GM23248 (cell line): ENCODE measurements at places on chromosomes 4 and X. TPM values are rescaled to one million over a fixed set of nuclear protein-coding genes. Genes with fewer than 3 reads are reported as not detected.
A peak's percentile ranks its signal among the peaks of the same experiment; 100 is the strongest.

- DNase-seq, result no peak
Observed at GRCh38 chr4:3420606-3420955, 21.2 kb upstream of the HGFAC start.

The SATL1 gene
- total RNA-seq, result not detected in 2 replicates

DNA sequence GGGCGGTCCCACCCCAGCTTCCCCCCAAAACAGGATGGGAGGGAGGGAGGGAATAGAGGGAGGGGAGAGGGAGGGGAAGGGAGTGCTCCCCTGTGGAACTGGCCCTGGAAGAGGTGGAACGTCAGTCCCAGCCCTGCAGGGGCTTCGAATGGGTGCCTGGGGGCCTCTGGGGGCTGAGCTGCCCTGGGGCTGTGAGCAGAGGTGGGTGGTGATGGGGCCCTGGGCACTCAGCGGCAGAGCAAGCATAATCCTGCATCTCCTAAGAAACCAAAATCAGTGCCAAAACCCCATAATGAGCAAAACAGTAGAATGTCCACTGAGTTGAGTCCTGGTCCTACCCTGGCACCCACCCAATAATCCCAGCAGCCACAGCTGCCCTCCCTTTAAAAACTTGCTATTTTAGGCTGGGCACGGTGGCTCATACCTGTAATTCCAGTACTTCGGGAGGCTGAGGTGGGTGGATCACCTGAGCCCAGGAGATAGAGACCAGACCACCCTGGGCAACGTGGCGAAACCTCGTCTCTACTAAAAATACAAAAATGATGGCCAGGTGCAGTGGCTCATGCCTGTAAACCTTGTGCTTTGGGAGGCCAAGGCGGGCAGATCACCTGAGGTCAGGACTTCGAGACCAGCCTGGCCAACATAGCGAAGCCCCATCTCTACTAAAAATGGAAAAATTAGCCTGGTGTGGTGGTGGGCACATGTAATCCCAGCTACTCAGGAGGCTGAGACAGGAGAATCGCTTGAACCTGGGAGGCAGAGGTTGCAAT is 11.1 kb downstream of the DOK7 start:
- DNase-seq, result no peak

- no peak for DNase-seq
Observed at GRCh38 chr4:155599085-155599484, 67.6 kb upstream of the GUCY1A1 start.

GRCh38 chr4:118865091-118865708 is 23.5 kb upstream of the SYNPO2 start:
- peak; percentile 71 for DNase-seq

DNA sequence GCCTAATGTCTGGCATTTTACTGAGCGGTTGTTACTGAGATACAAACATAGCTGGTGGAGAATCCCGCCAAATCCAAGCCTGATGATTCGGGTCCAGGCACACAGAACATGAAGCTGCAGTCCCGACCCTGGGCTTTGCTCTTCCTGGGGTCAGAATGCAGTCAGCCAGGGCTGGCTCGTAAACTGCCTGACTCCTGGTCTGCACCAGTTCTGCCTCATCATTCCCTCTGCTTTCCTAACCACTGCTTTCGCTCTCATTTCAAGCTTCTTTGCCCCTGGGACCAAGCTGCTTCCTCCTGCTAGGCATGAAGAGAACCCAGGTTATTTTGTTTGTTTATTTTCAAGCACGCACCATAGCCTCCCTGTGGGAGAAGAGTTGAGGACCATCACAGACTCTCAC is 39.3 kb downstream of the GATB start:
- peak; percentile 34 for DNase-seq

DNA sequence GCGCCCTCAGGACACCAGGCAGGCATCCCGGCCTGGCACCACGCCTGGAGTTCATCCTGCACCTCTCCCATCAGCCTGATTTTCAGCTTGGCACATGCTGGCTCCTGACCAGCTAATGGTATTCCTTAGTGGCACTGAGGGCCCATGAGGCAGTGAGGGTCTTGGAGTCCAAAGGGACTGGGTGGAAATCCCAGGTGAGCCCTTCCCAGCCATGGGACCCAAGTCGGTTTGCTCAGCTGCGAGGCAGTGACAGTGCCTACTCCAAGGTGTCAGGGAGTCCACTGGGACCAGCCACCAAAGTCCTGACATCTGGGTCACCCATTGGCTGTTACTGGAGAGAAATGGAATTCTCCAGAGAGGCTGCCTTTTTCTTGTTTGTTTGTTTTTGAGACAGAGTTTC is 4.9 kb downstream of the SSR4 start:
- DNase-seq, result no peak

- DNase-seq, result no peak
Observed at GRCh38 chr4:177938226-177938625, 496.0 kb upstream of the AGA start.

DNA sequence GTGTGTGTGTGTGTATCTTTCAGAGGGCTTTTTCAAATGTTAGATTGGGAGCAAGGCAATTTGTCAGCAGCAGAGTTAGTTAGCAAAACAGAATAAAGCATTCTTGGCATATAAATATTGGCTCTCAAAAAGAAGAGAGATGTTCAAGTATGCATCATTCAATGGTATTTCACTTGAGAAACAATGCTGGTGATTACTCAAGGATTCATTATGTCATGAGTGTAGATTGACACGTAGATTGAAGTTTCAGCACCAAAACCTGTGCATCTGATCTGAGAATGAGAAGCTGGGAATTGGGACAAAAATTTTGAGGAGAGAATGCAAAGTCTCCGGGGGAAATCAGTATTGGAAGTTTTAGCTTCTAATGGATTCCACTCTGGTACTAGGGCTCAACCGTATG is 241.4 kb downstream of the FRMPD4 start:
- no peak for DNase-seq

The GPC3 gene
- total RNA-seq, result not detected in 2 replicates

- DNase-seq, result no peak
Observed at GRCh38 chrX:12824944-12825343, 33.7 kb downstream of the PRPS2 start.

DNA sequence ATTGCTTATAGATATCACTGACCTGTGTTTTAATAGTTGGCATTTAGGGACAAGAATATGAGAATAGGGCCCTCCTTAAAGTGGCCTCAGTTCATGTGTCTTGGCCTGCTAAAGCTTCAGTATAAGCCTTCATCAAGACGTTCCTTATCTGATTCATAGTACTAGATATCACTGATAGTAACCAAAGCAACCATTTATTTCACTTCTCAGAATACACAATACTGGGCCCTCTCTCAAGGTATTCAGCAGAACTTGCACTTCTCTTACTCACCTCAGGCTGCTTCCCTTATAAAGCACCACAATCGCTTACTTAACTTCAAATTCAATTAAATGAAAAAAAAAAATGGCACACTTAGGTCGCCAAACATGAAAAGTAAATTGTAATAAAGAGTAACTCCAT is 259.4 kb upstream of the PCDH7 start:
- no peak for DNase-seq

DNA sequence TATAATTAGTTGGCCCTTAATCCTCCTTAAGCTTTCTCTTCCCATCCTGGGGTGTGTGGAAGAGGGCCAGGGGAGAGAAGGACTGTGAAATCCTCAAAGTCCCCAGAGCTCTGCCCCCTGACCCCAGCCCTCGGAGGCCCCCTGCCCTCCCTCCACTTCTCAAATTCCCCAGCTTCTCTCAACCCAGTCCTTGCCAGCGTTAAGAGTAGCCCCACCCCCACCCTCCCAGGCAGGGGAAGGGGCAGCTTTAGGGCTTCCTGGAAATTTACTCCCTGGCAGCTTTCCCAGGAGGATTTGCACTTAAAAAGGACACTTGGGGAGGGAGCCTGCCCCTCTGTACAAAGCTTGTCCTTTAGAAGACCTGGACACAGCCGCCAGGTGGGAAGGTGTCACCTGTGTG is 11.8 kb upstream of the CD40LG start:
- no peak for DNase-seq

- DNase-seq, result no peak
Observed at GRCh38 chr4:87523307-87523706, 5.9 kb downstream of the SPARCL1 start.

GRCh38 chrX:73851014-73852009 is 288.3 kb downstream of the CHIC1 start:
- DNase-seq, result no peak

- no peak for DNase-seq
Observed at GRCh38 chr4:187501731-187502130, 493.8 kb upstream of the ZFP42 start.

DNA sequence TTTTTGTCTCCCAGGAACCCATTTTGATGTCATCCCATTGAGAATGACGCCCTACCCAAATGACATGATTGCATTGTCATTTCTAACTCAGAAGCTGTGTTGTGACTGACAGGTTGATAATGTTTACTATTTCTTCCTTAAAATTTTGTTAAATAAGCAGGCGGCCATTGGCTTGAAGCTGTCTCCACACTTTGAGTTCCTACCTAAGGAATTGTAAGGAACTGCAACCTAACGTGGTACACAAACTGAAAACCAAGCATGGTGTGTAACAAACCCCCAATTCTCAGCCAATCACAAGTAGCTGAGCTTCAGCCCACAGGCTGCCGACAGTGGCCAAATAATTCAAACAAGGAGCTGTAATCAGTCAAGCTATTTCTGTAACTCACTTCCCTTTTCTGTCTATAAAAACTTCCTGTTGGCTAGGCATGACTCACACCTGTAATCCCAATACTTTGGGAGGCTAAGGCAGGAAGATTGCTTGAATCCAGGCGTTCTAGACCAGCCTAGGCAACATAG is 2.9 kb upstream of the MND1 start:
- peak; percentile 53 for DNase-seq

- DNase-seq, result no peak
Observed at GRCh38 chr4:102007959-102008425, 217.5 kb downstream of the BANK1 start.

DNA sequence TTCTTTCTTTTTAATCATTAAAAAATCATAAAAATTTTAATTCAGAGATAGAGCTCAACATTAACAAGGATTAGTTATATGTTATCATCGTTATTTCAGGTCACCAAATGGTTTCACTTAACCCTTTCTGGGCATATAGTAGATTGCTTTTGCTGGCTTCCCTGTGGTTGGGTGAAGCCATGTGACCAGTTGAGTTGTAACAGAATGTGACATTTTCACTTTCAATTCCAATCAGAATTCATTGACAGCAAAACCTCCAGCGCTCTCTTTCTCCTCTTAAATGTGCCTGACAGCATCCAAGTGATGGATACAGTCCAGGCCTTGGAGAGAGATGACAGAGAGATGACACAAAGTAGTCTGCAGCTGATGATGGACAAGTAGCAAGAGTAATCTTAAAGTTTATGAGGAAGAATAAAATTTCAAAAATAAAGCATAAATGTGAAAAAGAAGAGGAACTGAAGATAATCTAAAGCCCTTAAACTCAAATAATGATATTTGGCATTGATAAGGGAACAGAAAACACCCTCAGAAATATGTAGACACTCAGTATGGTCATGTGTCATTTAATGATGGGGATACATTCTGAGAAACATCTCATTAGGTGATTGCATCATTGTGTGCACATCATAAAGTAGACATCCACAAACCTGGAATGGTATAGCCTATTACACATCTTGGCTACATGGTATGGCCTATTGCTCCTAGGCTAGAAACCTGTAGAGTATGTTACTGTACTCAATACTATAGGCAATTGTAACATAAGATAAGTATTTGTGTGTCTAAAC is 92.3 kb upstream of the QRFPR start:
- no peak for DNase-seq

- peak; percentile 73 for DNase-seq
Observed at GRCh38 chr4:7964890-7965662, 25.4 kb upstream of the AFAP1 start.

DNA sequence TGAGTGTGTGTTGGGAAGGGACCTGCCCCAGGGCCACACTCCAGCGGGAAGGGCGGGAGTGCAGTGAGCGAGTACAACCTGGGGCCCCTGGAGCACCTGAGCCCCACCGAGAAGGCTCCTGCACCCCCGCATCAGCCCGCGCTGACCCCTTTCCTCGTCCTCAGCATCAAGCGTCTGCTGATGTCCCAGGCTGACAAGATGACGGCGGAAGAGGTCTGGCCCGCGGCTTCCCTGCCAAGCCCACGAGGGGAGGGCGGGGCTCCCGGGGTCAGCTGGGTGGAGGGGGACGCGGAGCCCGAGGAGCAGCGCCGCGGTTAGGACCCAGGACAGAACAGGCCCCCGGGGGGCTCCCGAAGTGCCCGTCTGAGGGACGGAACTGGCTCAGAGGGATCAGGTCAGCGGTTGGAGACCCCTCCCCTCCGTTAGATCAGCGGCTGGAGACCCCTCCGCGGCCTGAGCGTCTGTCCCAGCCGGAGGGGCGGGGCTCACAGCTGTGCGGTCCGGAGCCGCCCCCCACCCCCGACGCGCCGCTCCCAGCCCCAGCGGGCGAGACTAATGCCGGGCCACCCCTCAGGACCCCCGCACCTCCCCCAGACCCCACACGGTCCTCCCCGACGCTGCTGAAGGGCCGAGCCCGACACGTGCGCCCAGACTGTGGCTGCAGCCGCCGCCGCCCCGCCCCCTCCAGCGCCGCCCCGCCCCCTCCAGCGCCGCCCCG is 6.7 kb downstream of the MYL5 start:
- peak; percentile 66 for DNase-seq

DNA sequence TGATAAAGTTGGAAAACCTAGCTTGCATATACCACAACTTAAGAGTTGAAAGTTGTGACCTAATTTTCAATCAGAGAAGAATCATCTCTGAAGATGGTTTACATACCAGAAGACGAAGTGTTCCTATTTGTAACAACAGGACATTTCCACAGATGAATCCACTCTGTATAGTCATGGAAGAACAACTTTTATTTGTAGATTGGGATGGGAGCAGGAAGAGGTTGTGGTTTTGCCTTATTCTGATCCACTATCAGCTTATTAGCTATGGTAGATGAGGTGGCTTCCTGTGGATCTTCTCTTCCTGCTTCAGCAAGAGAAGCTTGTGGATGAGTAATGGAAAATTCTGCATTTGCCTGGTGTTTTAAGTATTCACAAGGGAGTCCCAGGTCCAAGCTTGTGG is 18.6 kb upstream of the SUPT20HL1 start:
- peak; percentile 85 for DNase-seq

- peak; percentile 51 for DNase-seq
Observed at GRCh38 chr4:174222266-174222872, 61.1 kb downstream of the FBXO8 start.

DNA sequence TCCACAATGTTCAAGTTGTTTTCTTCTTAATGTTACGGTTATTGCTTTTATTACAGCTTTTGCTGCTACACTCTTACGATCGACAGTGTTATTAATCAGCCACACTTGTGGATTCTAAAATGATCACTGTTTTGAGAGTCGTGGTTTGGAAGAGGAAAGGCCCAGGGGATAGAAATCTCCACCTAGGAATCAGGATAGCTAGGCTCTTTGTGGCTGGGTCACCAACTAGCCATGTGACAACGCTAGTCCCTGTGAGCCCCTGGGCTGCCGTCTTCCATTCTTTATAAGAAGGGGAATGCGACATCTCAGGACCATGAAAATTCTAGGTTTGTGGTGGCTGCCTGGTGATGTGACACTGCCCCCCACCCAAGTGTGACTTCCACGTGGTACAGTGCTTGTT is 380 bp downstream of the SLC34A2 start:
- no peak for DNase-seq

DNA sequence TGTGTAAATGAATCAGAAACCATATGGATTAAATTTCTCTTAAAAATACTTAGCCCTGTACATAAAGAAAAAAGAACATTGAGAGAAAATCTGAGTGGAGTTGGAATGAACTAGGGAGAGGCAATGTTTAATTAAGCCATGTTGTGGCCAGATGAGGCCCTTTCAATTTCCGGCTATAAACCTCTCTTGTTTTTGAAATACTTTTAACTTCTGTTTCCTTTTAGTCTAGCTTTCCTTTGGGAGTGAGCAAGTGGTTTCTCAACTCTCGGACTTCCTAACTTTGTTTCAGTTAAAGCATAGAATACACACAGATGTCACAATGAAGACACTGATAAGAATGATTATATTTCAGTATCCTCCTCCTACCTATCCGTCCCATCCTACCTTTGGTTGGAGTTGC is 197.2 kb downstream of the ARHGAP24 start:
- peak; percentile 5 for DNase-seq

The LONRF3 gene
- total RNA-seq, result 0.54 TPM in 1 of 2 replicates, not detected in the other
